ENCODE measurements at places on chromosomes 12 and 14.

DNA sequence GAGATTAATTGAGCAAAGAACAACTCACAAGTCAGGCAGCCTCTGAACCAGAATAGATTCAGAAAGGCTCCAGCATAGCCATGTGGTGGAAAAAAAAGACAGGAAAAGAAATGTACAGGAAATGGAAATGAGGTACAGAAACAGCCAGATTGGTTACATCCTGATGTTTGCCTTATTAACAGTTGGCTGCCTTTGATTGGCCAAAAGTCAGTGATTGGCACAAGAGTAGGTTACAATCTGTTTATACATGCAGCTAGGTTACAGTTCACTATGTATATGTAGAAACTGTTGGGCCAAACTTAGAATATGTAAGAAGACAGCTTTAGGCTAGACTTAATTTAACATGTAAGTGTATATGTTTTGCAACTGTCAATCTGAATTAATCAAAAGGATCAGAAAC lies 118.9 kb downstream of the UNC79 start:
- DNase-seq, result no peak

- DNase-seq, result no peak
Measured at GRCh38 chr14:92659765-92660561, 88.5 kb downstream of the LGMN start.

GRCh38 chr12:88753066-88753465 lies 172.8 kb upstream of the KITLG start:
- no peak for DNase-seq

GRCh38 chr14:50022661-50023060 lies 93.7 kb downstream of the VCPKMT start:
- DNase-seq, result no peak

- no peak for DNase-seq
Measured at GRCh38 chr12:23222801-23223200, 597.8 kb downstream of the ETNK1 start.

GRCh38 chr14:92154283-92154942 lies 32.6 kb downstream of the CPSF2 start:
- no peak for DNase-seq
